Stimulated activated CD4-positive, alpha-beta T cell treated with anti-CD3 and anti-CD28 coated beads, Interleukin-12 subunit alpha, Interleukin-12 subunit beta, amount 100 ng/mL, for 4 hours (primary cell): ENCODE measurements at places on chromosomes 2 and 18.

DNA sequence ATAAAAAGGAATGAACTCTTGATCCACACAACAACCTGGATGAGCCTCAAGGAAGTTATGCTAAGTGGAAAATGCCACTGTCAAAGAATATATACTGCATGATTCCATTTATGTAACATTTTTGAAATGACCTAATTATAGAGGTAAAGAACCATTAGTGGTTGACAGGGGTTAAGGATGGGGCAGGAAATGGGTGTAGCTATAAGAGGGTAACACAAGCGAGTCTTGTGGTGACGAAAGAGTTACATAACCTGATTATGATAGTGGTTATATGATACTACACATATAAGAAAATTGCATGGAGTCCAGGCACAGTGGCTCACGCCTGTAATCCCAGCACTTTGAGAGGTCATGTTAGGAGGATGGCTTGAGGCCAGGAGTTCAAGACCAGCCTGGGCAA, 346.6 kb upstream of the PKDCC start:
- no peak for DNase-seq

DNA sequence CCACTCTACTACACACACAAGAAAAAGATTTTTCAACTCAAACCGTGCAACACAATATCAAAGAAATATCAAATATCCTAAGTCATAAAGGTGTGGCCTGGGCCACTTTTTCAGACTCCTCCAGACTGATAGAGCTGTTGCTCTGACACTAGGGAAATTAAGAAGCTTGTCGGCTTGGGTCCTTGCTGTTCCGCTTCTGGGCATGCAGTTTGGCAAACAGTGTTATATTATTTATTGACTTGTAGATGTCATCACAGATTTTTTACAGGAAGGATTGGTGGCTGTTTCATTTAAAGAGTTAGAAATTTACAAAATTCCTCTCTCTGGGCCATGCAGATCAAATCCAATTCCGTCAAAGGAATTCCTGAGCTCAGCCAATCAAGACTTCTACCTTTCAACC, 98.3 kb upstream of the MSH2 start:
- no peak for DNase-seq

DNA sequence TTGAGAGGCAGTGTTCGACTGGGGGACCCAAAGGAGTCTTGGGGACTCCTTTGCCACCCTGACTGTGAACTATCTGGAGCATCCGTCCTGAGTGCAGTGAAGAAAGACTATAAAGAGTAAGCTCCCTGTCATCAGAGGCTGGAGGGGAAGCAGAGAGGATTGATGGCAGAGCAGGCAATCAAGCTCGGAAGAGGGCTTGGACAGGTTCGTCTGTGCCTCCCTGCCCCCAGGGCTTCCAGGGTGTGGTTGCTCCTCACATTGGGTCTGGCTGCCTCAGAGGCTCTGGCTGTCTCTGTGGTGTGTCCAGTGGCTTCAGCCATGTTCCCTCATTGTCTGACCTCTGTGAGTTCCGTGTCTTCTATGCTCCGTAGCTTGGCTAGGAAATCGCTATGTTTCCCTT, 13.8 kb upstream of the EN1 start:
- no peak for DNase-seq

- no peak for DNase-seq
Measured at GRCh38 chr2:44706681-44707553, 234.6 kb upstream of the SIX3 start.

- no peak for DNase-seq
Measured at GRCh38 chr2:68860111-68860510, 11.1 kb downstream of the BMP10 start.

DNA sequence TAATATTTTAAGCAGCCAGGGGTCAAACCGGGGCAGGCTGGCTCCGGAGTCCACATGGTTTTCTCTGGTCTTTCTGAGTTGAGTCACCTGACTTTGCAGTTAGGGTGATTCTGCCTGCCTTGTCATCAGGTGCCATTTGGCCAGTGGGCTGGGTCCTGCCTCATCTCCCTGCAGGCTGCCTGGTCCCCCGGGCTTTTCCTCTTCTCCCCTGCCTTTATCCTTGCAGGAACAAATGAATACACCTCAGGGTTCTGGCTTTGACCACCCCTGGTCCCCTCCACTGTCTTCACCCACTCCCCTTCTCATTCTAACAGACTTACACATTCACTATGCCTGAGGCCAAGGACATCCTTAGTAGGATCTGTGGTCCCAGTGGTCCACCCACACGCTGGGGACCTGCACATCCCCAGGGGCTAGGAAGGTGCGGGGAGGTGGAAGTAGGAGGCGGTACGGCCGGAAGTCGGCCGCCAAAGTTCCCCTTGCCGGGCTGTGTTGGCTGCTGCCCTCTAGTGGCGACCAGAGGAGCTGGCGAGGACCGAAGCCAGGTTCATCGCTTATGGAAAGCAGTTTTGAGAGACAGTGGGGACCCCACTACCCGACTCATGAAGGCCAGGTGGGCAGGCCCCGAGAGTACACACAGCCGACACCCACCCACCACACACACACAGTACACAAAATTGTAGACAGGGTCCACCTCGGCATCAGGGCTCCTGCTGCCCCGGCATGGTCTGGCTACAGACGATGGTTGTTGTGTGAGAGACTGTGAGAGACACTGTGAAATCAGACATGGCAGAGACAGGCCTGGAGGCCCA, 6.3 kb upstream of the TEX261 start:
- peak; percentile 79 for DNase-seq

DNA sequence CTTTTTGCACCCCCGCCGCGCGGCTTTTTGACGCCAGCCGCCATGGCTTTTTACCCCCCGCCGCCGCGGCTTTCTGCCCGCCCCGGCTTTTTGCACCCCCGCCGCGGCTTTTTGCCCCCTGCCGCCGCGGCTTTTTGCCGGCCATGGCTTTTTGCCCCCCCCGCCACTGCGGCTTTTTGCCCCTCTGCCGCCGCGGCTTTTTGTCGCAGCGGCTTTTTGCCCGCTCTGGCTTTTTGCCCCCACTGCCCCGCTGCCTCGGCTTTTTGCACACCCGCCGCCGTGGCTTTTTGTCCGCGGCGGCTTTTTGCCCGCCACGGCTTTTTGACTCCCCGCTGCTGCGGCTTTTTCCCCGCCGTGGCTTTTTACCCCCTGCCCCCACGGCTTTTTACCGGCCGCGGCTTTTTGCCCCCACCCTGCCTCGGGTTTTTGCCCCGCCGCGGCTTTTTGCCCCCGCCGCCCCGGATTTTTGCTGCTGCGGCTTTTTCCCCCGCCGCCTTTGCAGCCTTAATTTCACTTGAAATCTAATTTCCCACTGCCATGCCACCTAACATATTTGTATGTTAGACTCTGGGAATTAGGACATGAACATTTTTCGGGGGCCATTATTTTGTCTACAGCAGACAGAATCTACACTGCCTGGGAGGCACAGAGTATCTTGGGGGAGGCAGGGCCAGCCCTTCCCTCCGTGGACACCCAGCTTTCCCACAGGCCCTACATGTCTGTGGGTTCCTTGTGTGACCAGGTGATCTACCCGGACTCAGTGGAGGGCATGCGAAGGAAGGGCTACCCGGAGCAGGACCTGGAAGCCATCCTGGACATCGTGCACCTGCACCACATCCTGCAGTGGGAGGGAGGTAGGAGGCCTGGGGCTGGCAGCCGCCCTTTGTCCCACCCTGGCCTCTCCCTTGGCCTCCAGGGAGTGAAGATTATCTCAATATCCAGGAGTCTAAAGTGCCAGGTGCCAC, 3031.0 kb upstream of the TEKT4 start:
- DNase-seq, result no peak

DNA sequence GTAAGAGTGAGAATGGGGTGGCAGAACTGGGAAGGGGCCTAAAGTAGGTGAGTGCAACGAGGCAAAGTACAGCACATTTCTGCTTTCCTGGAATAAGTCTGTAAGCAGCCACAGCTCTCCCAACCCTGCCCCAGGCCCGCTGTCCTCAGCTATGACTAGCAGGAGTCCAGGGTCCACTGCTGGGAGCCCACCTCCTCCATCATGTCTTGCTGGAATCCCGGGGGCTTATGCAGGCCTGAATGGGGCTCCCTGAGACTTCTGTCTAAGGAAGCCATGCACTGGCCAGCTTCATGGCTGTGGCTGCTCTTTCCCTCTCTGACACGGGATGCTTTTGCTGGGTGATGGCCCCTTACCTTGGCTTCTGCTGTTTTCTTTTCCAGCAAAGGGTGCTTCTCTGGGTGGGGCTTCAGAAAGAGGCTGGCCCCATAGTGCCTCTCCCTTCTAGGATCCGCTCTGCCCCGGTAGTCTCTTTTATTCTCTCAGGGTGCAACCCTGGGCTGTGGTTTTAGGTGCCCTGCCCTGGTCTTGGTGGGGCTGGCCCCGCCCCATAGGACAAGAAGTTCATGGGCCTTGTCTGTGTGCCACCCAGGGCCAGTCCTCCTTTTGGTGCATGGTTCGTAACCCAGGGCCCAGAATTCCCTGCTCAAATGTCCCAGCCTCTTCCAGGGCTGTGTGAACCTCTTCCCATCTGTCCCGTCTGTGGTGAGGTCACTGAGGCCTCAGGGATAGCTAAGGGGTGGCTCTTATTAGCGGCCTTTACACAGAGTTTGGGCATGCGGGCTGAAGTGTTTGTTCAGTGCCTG, 33.8 kb upstream of the POLE4 start:
- no peak for DNase-seq

- DNase-seq, result no peak
Measured at GRCh38 chr2:166090346-166090745, 37.5 kb downstream of the SCN1A start.

GRCh38 chr2:53575721-53576124, 191.9 kb upstream of the CHAC2 start:
- DNase-seq, result no peak

DNA sequence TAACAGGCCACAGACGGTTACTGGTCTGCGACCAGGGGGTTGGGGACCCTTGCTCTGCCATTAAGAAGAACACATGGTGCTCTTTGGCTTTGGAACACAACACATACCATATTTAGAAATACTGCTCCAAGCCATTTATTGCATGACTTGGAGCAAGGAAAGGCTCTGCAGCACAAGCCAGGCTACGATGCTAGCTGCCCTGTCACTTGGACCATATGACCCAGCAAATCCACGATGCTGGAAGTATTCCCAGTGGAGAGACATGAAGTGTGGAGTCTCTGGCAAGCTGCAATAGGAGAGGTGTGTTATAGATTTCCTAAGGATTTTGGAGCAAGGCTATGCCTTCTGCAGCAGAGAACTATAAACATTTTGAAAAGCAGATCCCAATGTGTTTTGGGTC, 171.2 kb downstream of the HAUS1 start:
- no peak for DNase-seq

GRCh38 chr18:36446059-36446458, 148.5 kb downstream of the FHOD3 start:
- DNase-seq, result no peak

- DNase-seq, result no peak
Measured at GRCh38 chr2:84212611-84213314, 246.3 kb downstream of the SUCLG1 start.

GRCh38 chr2:16691261-16691660, 25.6 kb upstream of the CYRIA start:
- DNase-seq, result no peak

GRCh38 chr2:61549546-61549945, 11.4 kb upstream of the XPO1 start:
- no peak for DNase-seq

- no peak for DNase-seq
Measured at GRCh38 chr2:234689911-234690379, 193.1 kb upstream of the ARL4C start.

DNA sequence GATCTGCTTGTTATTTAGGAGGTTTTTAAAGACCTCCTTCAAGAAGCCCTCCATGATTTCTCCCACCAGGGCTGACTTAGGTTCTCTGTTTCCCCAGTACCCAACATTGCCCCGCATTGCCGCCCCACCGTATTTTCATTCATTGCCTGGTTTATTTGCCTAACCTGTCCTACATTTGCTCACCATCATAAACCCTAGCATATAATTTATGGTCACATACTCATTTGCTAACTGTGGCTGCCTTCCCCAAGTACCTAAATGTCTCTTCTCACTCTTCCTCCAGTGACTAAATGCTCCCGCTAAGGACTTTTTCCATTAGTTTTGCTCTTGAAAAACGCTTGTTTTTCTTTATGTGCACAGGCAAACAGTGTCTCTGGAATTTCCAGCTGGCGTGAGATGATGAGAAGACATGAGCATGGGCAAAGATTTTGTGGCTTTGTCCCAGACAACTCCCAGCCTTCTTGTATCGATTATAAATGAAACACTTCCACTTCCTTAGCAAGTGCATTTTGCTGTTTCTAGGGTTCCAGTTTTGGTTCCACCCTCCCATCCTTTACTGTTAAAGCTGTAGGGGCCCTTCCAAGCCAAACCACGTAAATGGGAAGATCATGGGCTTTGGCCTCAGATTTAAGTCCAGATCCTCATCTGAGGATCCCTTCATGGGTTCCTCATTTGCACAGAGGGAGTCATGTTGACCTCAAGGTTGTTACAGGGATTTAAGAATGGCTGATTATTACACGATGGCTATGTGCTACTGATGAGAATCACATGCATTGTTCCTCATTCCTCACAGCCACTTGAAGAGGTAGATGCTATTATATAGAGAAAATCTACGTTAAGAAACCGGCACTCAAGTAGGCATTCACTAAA, 21.0 kb upstream of the ARMC9 start:
- DNase-seq, result no peak

DNA sequence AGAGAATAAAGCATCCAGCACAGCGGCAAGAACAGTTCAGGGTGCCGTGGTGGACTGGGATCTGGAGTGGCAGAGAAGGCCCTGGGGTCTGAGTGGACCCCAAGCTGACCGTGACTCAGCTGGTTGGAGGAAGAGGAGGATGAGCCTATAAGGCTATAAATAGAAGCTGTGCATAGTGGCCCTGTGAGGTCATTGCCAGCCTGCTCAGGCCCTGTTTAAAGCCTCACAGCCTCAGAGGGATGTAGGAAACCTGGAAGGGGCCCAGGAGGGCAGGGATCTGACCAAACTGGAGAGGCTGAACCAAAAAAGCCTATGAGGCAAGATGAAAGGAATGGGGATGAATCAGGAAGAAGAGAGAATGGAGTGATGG, 11.3 kb upstream of the DES start:
- no peak for DNase-seq

GRCh38 chr2:12712881-12713280, 3.9 kb upstream of the TRIB2 start:
- DNase-seq, result no peak

- no peak for DNase-seq
Measured at GRCh38 chr18:374721-375168, 106.9 kb upstream of the THOC1 start.

DNA sequence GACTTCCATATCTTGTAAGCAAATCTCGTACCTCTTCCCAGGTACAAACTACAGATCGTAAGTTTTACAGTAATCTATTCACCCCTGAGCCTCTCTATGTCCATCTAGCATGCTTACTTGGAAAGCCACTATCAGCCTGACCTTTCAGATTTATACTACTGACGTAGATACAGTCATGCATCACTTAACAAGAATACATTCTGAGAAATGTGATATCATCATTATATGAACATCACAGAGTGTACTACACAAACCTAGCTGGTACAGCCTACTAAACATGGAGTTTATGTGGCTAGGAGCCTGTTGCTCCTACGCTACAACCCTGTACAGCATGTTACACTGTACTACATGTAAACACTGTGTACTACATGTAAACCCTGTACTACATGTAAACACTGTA, 293.2 kb upstream of the ZNF804A start:
- DNase-seq, result no peak

- DNase-seq, result no peak
Measured at GRCh38 chr2:127024769-127025358, 82.1 kb downstream of the BIN1 start.
